ENCODE measurements at places on chromosomes 6 and 20.

GRCh38 chr20:50680105-50680960 is 11.0 kb downstream of the RIPOR3 start:
- no peak for DNase-seq

DNA sequence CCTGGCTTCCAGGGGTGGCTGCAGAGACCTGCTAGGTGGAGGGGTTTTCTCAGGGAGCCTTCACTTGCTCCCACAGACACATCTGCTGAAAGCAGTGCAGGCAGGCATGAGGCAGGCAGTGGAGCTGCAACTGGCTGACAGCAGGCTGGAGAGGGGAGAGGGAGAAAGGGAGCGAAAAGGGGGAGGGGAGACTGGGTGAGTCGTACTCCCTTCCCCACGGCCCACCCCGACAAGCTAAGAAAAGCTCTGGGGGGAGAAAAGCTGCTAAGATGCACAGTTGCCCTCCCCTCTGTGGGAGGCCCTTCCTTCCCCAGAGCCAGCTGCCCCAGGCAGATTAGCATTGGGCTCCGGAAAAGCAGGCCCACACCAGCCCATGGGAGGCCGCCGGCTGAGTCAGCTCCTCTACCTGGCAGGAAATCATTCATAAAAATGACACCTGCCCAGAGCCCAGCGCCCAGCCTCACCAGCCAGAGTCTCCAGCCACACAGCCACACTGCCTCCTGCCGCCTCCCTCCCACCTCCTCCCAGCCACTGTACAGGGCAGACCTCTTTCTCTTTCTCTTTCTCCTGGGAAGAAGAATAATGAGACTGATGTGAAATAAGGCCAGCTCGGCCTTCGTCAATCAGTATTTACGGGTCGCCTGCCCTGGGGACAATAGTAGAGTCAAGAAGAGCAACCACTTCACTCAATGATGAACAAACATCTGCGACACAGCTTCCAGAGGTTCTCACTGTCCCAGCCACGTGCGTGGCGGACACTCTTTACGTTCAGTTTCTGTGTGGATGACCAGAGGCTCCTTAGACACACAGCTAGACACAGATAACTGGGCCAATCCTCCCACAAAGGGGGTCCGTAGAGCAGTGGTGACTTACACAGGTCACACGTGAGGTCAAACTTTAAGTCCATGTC is 7.7 kb upstream of the C20orf203 start:
- no peak for DNase-seq

- DNase-seq, result peak; percentile 12
Measured at GRCh38 chr6:73388800-73389512, 5.7 kb upstream of the DDX43 start.

- no peak for DNase-seq
Measured at GRCh38 chr6:24078200-24078599, 47.8 kb upstream of the NRSN1 start.

- no peak for DNase-seq
Measured at GRCh38 chr6:169555971-169556617, 145.7 kb downstream of the WDR27 start.

- DNase-seq, result no peak
Measured at GRCh38 chr20:41415191-41415590, 48.6 kb upstream of the EMILIN3 start.

- DNase-seq, result no peak
Measured at GRCh38 chr6:112037783-112038216, 16.1 kb upstream of the CCN6 start.

DNA sequence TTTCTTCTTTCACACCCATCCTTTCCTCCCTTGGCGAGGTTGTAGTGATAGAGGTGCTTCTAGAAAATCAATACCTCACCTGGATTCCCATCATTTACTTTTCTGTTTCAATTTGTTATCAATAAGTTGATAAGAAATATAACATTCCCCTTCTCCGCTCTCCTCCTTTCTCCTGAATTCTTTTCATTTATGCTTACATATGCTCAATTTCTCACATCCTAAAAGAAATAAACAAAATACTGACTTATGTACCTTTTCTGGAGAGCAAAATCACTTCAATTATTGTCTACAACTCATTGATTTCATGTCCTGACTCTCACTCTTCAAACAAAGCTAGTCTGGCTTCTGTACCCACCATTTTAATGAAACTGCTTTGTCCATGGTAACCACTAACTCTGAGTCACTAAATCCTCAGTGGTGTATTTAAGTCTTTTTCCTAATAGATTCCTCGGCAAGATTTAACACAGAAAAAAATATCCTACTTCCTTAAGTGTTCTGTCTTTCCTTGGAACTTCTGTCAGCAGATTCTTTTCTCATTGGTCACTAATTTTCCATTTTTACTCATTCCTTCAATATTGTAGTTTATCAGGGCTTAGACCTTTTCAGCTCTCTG is 289.6 kb downstream of the RFPL4B start:
- no peak for DNase-seq

DNA sequence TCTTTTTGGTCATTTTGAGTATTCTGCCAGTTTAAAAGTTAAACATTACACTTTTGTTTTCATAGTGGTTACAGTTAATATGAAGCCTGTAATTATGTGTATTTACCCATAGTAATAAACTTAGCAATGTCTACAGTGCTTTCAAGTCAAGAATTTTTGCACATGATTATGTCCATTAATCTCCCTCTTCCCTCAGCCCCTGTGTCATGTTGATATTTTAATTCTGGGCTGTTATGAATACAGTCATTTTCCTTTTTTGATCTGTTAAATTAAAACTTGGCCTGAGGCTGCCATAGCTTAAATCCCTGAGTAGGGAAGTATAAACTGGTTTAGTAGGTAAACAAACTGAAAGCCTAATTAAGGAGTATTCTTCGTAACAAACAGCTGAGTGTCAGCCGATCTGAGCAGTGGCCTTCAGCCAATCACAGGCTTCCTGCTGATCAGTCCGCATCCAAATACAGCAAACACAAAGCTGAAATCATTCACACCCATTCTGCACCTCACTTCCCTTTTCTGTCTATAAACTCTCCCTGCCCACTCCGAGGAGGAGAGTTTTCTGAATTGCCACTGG is 9.5 kb upstream of the SFT2D1 start:
- no peak for DNase-seq

DNA sequence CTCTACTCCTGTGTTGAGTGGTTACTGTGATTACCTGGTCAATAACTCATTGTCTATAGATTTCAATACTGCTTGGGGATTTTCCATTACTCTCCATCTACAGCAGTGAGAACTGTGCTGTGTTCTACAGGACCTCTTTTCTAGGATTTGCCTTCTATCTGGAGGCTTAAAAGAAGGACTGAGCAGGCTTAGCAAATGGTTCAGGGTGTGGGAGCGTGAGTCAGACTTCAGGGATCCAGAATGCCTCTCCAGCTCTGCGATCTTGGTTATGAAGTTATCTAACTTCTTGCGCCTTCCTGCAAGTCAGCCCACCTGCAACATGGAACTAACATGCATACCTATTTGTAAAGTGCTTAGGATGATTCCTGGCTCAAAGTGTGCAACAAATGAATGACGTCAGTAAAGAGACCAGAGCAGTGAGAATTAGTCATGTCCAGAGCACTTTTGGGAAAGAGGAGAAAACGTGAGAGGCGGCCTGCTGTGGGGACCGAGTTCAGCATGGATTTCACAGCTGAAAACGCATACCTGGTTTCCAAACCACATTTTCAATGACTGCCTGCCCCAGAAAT is 610.1 kb upstream of the CDH4 start:
- no peak for DNase-seq

DNA sequence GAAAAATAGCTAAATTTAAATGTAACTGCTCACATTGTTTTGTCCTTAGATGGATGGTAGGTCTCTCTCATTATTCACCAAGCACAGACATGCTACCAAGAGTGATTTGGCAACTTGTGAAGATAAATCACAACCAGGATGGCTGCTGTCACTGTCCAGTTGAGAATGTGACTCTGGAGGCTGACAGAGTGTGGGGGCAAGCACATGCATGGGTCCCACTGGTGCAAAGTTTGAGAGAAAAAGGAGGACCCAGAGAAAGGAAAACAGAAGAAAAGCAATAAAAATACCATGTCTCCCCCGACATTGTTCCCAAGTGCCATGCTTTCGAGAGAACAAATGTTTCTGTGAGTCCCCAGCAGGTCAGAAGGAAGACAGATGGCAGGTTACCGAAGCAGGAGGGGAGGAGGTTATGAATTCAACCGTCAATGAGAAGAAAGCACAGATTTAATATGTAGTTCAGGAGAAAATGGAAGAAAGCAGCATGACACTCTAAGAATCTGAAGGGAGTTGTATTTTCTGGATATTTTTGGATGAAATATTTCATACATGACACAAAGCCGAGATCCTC is 73.0 kb upstream of the TSHZ2 start:
- no peak for DNase-seq

DNA sequence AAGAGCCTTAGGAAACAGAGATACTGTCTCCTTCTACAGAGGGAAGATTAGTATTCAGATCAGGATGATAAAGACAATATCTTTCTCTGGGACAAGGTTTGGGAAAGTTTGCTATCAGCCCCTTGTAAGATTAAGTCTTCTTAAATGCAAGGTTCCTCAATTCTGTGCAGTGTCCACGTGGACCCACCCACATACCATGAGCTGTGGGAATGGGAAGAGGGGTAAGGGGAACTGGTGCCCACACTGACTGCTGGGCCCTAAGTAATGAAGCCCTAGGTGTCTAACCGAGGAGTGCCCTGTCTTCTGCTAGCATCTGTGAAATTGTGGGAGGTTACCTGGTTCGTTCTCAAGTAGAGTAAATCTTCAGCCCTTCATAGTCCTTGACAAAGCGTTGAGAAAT is 5.8 kb upstream of the SSTR4 start:
- DNase-seq, result no peak

DNA sequence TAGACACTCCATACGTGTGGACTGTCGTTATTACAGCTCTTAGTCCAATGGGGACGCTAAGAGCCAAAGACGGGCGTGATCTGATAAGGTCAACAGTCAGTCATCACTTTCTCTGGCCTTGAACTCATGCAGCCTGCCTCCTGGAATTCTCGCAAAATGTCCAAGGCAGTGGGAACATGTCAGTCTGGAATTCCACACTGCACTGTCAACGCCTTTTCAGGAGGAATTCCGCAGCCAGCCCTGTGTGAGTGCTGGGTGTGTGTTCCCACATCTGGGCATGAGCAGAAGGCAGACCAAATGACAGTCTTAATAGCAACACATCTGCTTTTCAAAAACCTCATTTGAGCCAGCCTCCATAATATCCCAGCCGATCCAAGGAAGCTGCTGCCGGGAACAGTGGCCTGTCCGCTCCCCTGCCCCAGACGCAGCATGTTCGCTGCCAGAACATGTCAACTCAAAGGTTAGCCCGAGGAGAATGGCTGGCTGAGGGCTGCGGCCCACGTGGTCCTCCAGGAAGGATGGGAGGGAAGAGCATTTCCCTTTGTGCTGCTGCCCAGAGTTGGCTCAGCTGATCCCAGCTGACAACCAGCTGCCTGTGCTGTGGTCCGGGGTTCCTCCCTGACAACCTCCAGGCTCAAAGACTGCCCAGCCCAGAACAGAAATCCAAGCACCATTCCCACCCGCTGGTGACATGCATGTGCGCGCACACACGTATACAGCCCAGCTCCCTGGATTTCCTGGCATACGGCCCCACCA is 103.1 kb downstream of the SULF2 start:
- DNase-seq, result no peak

DNA sequence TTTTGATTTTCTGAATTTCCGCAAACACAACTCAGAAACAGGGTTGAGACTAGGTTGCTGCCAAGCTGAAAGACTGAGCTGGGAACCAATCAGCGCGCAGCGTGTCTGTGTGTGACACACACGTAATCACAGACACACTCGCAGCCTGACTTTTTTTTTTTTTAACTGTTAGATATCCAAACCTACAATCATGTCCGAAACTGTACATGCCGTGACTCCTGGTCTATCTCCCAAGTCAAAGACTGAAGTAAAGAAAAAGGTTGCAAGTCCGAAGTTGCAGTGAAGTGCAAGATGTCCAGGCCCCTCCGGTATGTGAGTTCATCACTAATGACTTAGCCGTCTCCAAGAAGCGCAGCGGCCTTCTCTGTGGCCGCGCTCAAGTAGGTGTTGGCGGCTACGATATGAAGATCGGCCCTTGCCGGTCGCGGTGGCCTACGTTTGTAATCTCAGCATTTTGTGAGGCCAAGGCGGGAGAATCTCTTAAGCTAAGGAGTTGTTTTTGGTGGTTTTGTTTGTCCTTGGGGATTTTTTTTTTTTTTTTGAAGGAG is 108.2 kb downstream of the HFE start:
- DNase-seq, result no peak

- no peak for DNase-seq
Measured at GRCh38 chr6:79586548-79586947, 44.6 kb upstream of the SH3BGRL2 start.

- DNase-seq, result no peak
Measured at GRCh38 chr6:1796706-1797529, 187.2 kb downstream of the FOXC1 start.

GRCh38 chr6:3876866-3877265 is 27.7 kb downstream of the FAM50B start:
- DNase-seq, result no peak

- DNase-seq, result no peak
Measured at GRCh38 chr6:11168091-11168635, 56.6 kb upstream of the ERVFRD-1 start.

- DNase-seq, result no peak
Measured at GRCh38 chr6:84018453-84019061, 15.0 kb upstream of the MRAP2 start.

DNA sequence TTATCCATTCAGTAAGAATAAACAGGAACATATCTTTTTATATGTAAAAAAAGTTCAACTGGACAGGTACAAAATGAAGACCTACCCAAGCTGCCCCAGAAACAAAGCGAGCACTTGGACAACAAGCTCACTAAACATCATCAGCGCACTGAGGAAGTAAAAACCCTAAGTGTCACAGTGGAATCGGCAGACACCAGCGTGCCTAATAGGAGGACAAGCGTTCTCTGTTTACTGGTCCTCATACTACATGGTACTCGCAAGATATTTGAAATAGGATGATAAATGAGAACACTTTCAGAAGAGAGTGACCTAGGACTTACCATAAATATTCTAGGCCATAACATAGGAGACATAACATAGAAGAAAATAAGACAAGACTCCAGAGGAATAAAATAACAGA is 18.2 kb downstream of the MAP7 start:
- no peak for DNase-seq

GRCh38 chr6:16766043-16766536 is 4.8 kb upstream of the ATXN1 start:
- no peak for DNase-seq

- no peak for DNase-seq
Measured at GRCh38 chr6:156699017-156699421, 78.2 kb upstream of the ARID1B start.

DNA sequence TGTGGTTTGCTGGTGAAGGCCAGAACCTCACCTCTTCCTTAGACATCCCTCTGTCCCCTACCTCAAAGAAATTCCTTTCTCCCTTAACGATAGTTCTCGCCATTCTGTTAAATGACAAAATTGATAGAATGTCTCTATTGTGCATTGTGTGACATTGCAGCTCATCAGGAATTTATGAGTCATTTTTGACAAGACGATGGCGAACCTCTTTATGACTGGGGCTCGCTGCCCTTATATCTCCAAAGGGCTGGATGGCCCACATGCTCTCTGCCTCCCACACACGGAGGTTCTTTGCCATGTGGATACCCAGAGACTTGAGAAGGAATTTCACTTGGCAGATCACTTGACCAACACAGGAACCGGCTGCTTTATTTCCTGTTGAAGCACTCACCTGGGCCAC is 66.8 kb upstream of the RPS6KA2 start:
- no peak for DNase-seq

Measured in NCI-H1930 (cell line).